ENCODE measurements at places on chromosomes 3 and 15.

- no peak for DNase-seq
These were observed 1.6 kb downstream of the DNAJC13 start for GRCh38 chr3:132418916-132419315.

- DNase-seq, result no peak
These were observed 45.1 kb downstream of the NR1I2 start for GRCh38 chr3:119826711-119827608.

DNA sequence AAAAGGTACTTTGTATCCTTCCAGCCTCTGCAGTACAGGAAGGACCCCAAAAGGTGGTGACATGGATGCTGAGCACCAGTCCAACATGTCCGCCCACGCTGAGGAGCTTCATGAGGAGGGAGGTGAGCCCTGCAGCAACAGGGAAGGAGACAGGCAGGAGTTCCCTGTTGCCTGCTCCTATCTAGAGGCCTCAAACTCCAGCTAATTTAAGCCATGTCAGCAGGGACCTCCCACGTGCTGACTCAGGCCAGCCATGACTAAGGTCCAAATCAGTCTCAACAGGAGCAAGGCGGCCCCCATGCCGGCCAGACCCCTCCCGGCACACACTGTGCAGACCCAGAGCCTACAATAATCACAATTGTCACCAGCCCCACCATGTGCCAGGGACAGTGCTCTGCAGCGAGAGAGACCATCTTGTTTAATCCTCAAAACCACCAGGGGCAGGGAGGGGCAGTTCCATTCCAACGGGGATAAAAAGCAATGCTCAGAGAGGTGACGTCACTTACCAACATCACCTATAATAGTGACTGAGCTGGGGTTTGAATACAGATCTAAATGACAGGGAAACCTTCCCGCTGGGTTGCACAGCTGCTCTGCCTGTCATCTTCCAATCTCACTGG, 54.5 kb upstream of the GATA2 start:
- no peak for DNase-seq

DNA sequence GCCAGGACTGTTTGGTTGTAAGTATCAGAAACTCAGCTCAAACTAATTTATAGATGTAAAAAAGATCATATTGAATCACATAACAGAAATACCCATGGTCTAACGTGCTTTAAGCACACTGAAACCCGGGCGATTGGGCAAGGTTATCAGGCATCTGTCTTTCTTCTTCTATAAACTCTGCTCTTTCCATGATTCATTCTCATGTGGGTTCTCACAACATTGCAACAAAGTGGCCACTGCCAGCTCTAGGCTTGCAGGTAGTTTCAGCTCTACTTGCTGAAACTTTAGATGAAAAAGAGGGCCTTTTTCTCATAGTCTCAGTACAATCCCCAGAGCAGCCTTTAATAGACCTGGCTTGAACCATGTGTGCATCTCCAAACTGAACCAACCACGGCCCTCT, 456.1 kb downstream of the MFSD1 start:
- no peak for DNase-seq

DNA sequence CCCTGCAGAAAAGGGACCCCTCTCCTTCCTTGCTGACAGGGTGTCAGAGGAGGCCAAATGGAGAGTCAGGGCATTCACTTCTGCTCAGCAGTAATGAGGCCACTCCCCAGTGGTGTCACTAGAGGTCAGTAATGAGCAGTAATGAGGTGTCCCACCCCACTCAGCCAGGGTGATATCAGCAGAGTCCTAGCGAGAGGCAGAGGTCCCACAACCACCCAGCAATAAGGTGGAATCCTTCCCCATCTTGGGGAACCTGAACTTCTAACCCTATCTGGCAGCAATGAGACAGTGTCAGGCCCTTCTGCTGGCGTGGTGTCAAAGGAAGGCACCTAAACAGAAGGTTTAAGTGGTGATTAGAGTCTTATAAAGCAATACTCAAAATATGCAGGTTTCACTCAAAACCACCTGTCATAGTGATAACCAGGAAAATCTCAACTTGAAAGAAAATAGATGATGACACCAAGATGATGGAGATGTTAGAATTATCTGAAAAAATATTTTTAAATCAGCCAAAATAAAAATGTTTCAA, 12.9 kb downstream of the OCA2 start:
- peak; percentile 58 for DNase-seq

DNA sequence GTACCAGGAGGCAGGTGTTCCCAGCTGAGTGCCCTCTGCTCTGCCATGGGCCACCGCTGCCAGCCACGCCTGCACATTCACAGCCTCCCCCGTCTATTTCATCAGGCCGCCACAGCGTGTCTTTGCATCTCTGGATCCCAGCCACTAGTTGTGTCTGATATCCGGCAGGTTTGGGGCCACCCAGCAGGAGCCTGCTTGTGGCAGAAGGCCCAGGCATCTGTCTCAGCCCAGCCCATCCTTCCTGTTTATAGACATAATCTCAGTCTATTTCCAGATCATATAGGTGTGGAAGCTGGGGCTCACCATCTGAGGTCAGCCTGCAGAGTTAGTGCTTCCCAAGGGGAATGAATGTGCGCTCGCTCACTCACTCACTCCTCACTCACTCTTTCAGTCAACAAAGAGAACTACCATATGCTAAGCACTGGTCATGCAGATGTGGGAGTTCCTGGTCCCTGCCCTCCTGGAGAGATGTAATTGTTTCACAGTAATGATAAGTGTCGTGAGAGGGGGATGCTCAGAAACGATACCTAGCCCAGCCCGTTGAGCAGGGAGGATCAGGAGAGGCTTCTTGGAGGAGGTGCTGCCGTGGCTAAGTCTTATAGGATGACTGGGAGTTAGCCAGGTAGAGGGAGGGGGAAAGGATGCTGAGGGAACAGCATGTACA, 60.6 kb downstream of the FGD5 start:
- DNase-seq, result peak; percentile 24

GRCh38 chr3:123314359-123315270, 112.9 kb downstream of the SEC22A start:
- DNase-seq, result no peak

- DNase-seq, result no peak
These were observed 118.4 kb downstream of the ATP1B3 start for GRCh38 chr3:141994856-141995255.

DNA sequence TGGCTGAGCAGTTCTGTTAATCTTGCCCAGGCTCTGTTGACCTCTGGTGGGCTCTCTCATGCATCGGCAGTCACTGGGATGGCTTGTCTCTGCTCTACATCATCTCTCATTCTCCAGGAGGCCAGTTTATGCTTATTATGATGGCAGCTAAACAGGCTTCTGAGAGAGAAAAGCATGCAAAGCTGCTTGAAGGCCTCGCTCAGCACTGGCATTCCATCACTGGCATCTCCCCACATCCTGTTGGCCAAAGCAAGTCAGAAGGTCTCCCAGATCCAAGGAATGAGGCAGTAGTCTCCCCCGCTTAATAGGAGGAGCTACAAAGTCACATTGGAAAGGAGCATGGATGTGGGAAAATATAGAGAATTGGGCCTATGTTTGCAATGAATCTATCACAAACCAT, 212.6 kb downstream of the ZNF621 start:
- no peak for DNase-seq

DNA sequence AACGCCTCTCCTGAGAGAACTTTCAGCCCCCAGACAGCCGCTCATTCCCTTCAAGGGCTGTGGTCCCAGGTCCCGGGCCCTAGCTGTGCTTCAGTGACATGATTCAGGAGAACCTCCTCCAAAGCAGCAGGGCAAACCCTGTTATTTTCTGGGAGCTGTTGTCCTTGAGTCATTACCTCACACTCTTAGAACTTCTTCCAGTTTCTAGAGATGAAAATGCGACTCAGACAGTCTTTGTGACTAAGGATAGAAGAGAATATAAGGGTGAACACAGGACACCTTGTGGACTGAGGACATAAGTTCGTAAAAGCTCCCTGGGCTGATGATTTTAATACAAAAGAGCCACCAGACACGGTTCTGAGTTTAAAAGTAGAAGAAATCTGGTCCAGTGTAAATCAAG, 203.8 kb downstream of the RORA start:
- no peak for DNase-seq

DNA sequence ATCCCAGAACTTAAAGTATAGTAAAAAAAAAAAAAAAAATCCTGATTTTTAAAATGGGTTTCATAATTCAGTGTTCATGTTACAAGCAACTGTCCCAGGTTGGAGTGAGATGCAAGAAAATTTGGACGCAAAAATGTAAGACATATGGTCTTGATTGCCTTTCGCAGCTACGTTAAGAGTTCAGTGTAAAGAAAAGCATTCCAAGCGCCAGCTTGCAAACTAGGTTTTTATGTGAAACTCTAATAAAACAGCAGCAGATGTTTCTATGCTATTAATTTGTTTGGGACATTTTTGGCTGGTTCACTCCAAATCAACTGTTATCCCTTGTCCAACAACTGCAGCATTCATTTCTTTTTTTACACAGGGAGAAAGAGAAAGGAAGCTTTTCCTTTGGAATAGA, 957.8 kb downstream of the ROBO1 start:
- no peak for DNase-seq

DNA sequence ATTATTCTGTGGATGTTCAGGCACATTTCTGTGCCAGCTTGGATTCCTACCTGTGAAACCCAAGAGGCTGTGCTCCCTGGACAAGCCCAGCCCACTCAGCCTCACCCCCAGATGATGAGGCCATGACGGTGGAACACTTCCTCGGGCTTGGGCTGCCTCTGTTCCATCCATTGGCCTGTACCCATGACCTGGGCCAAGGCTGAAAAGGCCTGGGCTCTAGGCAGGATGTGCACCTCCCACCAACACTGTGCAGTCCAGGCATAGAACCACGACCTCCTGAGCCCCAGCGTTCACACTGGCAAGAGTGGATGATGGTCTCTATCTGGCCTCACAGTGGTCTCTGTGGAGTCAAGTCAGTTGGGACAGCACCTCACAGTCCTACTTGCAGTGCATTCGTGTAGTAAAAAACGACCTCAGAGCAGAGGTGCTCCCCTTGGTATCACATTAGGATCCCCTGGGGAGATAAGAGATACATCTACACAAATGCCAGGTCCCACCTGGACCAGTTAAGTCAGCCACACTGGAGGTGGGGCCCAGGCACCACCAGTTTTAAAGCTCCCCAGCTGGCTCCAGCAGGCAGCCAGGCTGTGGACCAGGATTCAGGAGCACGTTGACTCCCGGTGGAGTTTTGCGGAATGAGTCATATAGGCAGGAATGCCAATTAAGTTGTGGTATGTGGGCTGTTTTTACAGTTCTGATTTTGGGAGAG, 39.0 kb upstream of the IGF1R start:
- no peak for DNase-seq

GRCh38 chr15:81061490-81062253, 60.9 kb downstream of the TLNRD1 start:
- DNase-seq, result no peak

DNA sequence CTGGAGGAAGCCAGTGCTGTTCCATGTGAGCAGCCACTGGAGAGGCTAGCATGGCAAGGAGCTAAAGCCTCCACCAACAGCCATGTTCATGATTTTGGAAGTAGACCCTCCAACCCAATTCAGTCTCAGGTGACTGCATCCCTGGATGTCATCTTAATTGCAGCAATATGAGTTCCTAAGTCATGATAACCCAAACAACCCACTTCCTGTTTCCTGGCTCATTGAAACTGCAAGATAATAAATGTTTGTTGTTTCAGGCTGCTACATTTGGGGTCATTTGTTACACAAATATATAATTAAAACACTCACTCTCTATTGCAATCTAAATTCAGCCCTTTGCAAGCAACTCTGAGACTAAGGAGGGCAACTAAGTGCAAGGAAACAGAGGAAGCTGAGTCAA, 62.4 kb upstream of the SLC24A5 start:
- no peak for DNase-seq

DNA sequence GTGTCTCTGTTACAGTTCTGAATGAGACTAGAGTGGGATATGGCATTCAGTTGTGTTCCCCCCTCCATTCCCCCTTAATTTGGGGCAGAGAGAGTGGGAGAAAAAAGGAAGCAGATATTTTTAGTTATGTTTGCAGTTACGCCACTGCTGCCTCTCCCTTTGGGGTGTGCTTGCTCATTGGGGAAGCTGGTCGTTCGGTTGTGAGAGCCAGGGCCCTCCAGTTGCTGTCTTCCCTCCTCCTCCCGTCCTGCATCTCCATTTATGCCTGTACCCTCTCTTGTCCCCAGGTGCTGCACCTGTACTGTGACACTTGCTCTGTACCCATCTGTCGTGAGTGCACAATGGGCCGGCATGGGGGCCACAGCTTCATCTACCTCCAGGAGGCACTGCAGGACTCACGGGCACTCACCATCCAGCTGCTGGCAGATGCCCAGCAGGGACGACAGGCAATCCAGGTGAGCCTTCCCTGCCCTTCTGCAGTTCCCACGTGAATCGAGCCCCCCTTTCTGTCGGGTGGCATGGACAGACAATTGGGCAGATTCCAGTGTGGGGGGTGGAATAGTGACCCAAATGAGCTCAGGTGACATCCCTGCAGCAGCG, 55.8 kb downstream of the TRIM71 start:
- no peak for DNase-seq

- no peak for DNase-seq
These were observed 706.2 kb upstream of the CBLB start for GRCh38 chr3:106575029-106575428.

DNA sequence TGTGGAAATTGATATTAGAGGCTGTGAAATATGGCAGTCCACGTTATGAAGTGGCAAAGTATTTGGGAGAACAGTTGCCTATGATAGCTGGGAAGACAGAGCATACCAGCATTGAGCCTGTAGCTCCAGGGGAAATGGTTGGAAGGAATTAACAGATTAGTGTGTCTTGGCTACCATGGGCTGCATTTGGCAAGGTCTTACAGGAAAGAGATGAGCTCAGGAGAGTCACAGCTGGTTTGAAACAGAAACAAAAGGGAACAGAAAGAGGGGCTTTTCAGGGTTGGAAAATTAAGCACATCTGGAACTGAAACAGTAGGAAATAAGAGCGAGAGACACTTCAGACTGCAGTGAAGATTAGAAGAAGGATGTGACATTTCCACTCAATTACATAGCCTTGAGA, 141.7 kb downstream of the FBLN2 start:
- DNase-seq, result no peak

DNA sequence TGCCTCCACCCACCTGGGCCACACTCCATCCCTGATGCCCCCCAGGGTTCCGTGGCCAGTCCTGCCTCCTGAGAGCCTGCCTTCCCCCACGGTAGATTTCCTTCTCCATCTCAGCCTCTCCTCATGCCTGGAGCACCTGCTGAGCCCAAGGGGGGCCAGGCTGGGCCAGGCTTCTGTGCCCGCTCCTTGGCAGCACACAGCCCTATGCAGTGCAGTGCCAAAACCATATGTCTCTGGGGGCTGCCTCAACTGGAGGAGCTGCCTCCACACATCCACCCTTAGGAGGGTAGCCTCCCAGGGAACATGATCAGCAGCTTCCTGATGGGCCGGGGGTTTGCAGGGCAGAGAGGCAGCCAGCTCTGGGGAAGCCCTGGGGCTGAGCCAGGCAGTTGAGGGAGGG, 24.6 kb upstream of the GATA2 start:
- DNase-seq, result no peak

DNA sequence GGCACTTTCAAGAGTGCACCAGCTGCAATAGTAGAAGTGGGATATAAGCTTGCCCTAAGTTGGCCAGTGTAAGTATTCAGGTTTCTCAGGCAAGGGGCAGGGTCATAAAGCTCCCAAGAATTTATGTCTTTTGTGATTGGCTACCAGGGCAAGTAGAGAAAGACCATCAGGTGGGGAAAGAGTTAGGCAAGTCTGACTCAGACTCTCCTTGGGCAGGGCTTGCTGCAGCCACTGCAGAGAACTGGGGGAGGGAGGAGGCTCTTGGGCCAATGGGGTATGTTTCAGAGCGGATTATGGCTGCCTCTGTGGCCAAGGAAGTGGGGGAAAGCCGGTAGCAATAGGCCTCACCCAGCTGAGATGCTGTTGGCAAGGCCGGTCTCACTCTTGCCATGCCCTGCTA, 44.6 kb upstream of the SLC25A36 start:
- no peak for DNase-seq

GRCh38 chr3:105459566-105460290, 93.0 kb downstream of the ALCAM start:
- no peak for DNase-seq

- DNase-seq, result no peak
These were observed 98.3 kb downstream of the THRB start for GRCh38 chr3:24396338-24396737.

Data from stimulated activated CD4-positive, alpha-beta T cell treated with anti-CD3 and anti-CD28 coated beads, Interleukin-4, amount 100 ng/mL, for 24 hours (primary cell).